ENCODE measurements at places on chromosomes 6 and 20. TPM values are rescaled to one million over a fixed set of nuclear protein-coding genes. Genes with fewer than 3 reads are reported as not detected.

The DEFB124 gene
- not detected for total RNA-seq

The ASIP gene
- 1.0 TPM for total RNA-seq

The KIF25 gene
- not detected for total RNA-seq

The CDH26 gene
- 0.52 TPM for total RNA-seq

The SSR1 gene
- 20.4 TPM for total RNA-seq

The KHDRBS2 gene
- under 0.01 TPM for total RNA-seq

The RUNX2 gene
- total RNA-seq = 0.52 TPM

The CPXM1 gene
- total RNA-seq = 26.1 TPM

Data from skeletal muscle tissue (tissue), 5 donors.